ENCODE measurements at places on chromosomes 2 and 18.

GRCh38 chr2:66366619-66367018 lies 68.3 kb upstream of the MEIS1 start:
- DNase-seq = no peak

DNA sequence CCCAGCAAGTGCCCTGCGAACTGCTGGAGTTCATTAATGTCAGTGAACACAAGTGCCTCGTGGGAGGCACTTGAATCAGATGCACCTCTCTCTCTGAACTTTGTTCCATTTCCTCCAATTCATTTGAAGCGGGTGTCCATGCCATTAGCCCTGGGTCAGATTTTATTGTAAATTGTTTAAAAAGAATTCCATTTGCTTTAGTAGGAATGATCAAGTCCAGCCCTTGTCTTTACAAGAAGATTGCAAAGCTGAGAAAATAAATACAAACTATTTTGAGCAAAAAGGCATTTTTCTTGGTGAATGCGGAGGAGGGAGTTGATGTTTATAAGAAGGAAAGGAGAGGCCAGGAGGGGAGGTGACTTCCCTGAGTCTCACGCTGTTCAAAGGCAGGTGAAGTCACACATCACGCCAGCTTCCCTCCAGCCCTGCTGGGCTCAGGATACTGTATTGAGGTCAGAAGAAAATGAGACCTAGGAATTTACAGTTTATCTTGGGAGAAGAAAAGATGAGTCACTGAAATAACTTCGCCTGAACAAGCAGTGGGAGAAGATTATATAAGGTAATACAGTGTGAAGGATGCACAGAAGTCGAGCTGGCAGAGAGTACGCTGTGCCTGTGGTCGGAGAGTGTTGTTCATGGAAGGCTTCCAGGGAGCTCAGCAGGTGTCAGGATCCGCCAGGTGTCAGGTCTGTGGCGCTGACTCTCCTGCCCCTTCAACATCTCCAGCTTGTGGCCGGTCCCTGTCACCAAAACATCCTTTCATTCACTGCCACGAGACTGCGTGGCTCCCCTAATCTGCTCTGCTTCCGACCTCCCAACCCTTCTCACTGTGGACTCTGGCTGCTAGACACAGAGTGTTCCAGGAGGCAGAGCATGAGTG lies 36.5 kb downstream of the EFR3B start:
- no peak for DNase-seq

DNA sequence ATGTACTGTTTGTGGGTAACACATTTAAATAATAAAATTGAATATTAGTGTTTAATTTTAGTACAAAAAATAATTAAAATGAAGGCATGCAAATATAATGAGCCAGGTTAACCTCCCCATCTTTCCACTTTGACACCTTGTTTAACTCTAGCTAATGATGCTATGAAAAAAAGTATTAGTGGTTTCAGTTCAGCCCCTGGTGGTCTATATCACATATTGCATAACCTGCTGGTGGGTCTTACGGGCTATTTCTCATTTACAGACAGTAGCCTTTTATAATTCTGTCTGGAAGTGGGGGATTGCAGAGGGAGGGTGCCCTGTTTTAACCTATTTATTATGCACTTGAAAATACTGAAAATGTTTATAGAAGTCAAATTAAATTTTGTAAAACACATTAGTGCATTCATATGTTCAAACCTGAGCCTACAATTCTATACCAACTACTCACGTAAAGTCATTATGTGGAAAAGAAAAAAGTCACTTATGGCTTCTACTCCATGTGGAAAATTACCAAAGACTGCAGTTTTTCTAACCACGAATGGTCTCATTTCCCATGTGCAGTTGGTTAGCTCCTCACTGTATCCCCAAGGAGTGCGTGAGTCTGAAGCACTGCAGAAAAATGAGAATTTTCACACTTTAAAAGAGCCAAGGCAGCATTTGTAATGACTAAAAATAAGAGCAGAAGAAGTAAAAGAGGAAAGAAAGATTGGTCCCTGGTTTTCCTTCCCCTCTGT lies 381.0 kb downstream of the MTX2 start:
- DNase-seq = no peak

DNA sequence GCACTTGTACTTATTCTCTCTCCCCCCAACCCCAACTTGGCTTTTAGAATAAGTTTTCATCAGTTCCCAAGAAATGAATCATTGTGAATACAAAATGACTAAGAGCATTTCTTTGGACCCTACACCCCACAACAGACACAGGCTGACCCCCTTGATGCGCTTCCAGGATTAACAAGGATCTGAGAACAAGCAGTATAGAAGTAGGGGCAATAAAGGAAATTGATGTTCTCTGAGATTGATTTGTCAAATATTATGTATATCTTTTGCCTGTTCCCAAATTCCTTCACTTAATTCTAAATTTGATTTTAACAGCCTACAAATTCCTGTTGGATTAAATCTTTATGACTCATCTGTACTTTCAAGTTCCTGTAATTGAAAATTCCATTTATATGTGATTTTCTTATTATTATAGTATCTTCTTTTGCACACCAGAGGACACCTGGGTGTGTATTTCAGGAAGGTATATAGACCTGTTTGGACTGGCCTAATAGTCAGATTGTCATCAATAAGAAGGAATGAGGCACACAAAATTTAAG lies 10.2 kb upstream of the PTPN4 start:
- DNase-seq = no peak

DNA sequence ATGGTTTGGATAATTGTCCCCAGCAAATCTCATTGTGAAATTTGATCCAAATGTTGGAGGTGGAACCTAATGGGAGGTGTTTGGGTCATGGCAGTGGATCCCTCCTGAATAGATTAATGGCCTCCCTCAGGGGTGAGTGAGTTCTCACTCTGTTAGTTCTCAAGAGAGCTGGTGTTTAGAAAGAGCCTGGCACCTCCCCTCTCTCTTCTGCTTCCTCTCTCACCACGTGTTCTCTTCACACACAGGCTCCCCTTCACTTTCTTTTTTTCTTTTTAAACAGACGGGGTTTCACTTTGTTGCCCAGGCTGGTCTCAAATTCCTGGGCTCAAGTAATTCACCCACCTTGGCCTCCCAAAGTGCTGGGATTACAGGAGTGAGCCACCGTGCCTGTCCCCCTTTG lies 111.6 kb upstream of the LTBP1 start:
- DNase-seq = no peak

GRCh38 chr18:48197819-48198218 lies 211.4 kb downstream of the ZBTB7C start:
- DNase-seq = no peak

DNA sequence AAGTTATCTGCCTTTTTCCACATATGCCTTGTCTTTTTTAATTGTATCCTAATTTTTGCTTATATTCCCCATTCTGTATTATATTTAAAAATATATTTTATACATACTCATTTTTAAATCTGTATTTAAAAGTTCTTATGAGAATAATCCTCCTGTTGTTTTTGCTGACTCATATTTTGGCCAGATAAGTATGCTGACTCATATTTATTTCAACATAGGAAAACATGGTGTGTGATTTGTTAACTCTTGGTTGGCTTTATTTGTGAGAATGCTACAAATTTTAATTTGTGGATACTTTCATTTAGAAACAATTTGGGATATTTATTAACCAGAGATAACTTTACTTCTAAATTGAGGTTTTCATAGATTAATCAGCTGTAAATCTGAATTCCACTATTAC lies 587.7 kb downstream of the CPS1 start:
- DNase-seq = no peak

GRCh38 chr2:74552914-74553811 lies 579 bp downstream of the LOXL3 start:
- peak; percentile 69 for DNase-seq
